ENCODE measurements at places on chromosomes 12 and 14. TPM values are rescaled to one million over a fixed set of nuclear protein-coding genes. Genes with fewer than 3 reads are reported as not detected.

Gene ASB2
- 0.52 TPM for total RNA-seq

Gene PTPRO
- total RNA-seq = 2.2 TPM

Gene SLC35F4
- not detected for total RNA-seq

Gene ATXN7L3B
- 23.7 TPM for total RNA-seq

Gene FOXJ2
- 8.3 TPM for total RNA-seq

Gene GUCY2C
- total RNA-seq = not detected

Gene TMPRSS12
- total RNA-seq = not detected

Gene HOXC5
- 0.39 TPM for total RNA-seq

Gene TMPO
- 25.3 TPM for total RNA-seq

Gene SERPINA3
- total RNA-seq = 9.7 TPM

Gene HEATR5A
- total RNA-seq = 80.1 TPM

Gene MIP
- total RNA-seq = 0.13 TPM

Gene PPP4R4
- 1.4 TPM for total RNA-seq

All from smooth muscle cell of the pulmonary artery (primary cell).